ENCODE measurements at places on chromosomes 2 and 18. TPM values are rescaled to one million over a fixed set of nuclear protein-coding genes. Genes with fewer than 3 reads are reported as not detected.

- no peak overlapping the region for H3K4me3 ChIP-seq
- no peaks in the 10 kb centered on the region for H3K4me1 ChIP-seq
- no peak for DNase-seq
- no peak overlapping the region for H3K27ac ChIP-seq
- no peaks in the 10 kb centered on the region for H3K27me3 ChIP-seq
These were observed 115.7 kb upstream of the LRATD1 start for GRCh38 chr2:14516844-14517243.

GRCh38 chr2:68238955-68239822 is 13.1 kb downstream of the PPP3R1 start:
- H3K36me3 ChIP-seq = no peaks in the 10 kb centered on the region
- peaks cover 15% of the 10 kb centered on the region for H3K4me1 ChIP-seq
- no peak overlapping the region for H3K4me3 ChIP-seq
- no peak for DNase-seq
- H3K27ac ChIP-seq = no peak overlapping the region

GRCh38 chr2:145060876-145061275 is 541.0 kb upstream of the ZEB2 start:
- H3K4me3 ChIP-seq = no peak overlapping the region
- no peaks in the 10 kb centered on the region for H3K4me1 ChIP-seq
- H3K36me3 ChIP-seq = no peaks in the 10 kb centered on the region
- DNase-seq = no peak

DNA sequence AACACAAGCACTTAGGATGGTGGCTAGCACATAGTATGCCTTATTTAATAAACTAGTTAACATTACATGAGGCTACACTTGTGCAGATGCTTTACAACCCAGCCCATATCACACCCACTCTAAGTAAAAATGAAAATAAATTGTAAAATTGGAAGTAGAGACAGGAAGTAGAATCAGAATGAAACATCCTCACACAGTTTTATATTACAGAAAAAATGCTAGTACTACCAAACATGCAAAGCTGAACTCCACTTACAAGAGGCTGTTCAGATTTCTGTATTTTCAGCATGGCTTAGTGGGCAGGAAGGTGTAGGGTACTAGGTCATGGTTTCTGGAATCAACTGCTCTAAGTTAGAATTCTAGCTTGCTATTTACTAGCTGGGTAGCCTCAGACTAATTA is 18.2 kb upstream of the CRIM1 start:
- H3K27me3 ChIP-seq = no peaks in the 10 kb centered on the region
- no peak overlapping the region for H3K4me3 ChIP-seq
- H3K4me1 ChIP-seq = no peaks in the 10 kb centered on the region
- DNase-seq = no peak

DNA sequence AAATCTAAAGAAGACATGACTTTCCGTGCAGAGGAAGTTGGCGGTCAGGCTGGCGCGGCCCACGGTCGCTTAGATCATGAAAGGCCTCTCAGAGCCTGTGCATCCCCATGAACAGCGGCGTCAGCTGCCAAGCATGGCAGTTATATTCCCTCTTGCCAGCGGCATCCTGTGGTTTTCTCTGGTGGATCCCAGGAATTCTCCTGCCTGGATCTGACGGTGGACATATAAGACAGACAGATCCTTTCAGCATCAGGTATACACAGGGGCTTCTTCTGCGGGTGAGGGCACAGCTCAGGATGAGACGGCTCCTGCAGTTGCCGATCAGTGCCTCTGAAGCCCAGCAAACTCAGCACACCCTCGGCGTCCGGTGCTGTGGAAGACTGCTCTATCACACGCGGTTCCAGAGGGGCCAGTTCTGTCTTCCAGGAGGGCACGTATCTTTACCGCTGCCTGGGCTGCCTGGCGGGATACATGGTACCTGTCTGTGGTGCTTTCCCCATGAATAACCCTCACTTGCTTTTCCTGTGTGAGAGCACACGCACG is 157.8 kb downstream of the LDLRAD4 start:
- no peak for DNase-seq
- no peaks in the 10 kb centered on the region for H3K27me3 ChIP-seq

DNA sequence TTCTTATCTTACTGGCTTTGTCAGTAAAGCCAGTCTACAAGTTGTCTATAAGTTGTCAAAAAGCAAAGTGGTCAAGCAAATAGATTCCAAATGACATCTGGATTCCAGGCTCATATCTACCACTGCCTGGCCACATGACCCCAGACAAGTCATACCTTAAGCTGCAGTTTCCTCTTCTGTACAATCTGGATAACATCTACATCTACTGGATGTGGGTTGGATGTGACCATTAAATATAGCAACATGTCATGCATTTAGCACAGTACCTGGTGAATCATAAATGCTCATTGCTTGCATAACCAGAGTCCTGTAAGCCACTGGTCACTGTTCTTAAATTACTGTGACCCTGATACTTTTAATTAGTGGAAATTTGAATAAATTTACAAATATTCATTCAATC is 16.8 kb downstream of the COBLL1 start:
- no peak overlapping the region for H3K4me3 ChIP-seq
- H3K27me3 ChIP-seq = no peaks in the 10 kb centered on the region
- H3K4me1 ChIP-seq = peaks cover 2% of the 10 kb centered on the region
- no peak for DNase-seq
- no peak overlapping the region for H3K27ac ChIP-seq

DNA sequence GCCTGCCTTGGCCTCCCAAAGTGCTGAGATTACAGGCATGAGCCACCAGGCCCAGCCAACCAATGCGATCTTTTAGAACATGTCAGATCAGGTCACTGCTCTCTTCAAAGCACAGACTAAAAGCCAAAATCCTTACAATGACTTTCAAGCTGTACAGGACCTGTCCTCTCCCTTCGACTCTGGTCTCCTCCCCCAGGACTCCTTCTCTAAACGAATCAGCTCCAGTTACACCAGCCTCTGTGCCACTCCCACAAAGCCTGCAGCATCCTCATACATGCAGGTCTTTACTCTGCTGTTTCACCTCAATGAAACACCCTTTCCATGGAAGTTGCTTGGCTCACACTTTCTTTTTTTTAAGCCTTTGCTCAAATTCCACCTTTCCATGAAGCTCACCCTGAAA is 436.0 kb downstream of the METTL4 start:
- no peaks in the 10 kb centered on the region for H3K4me1 ChIP-seq
- H3K4me3 ChIP-seq = no peak overlapping the region
- no peak for DNase-seq
- H3K27ac ChIP-seq = no peak overlapping the region
- no peaks in the 10 kb centered on the region for H3K36me3 ChIP-seq
- no peaks in the 10 kb centered on the region for H3K27me3 ChIP-seq

DNA sequence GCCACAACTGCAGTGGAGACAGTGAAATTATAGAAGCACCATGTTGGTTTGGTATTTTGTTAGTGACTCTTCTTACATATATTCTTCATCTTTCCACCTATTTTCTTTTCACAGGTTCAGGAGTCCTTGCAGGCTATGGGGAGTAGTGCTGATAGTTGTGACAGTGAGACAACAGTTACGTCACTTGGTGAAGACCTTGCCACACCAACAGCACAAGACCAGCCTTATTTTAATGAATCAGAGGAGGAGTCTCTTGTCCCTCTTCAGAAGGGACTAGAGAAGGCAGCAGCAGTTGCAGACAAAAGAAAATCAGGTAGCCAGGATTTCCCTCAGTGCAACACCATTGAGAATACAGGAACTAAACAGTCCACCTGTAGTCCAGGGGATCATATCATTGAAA is 23.6 kb downstream of the ITPRID2 start:
- no peak overlapping the region for H3K27ac ChIP-seq
- no peaks in the 10 kb centered on the region for H3K27me3 ChIP-seq
- H3K36me3 ChIP-seq = peaks cover 11% of the 10 kb centered on the region
- no peak overlapping the region for H3K4me3 ChIP-seq

- H3K4me3 ChIP-seq = peak overlapping the region; percentile 4
- H3K4me1 ChIP-seq = no peaks in the 10 kb centered on the region
- peak overlapping the region; percentile 12 for H3K27ac ChIP-seq
- no peaks in the 10 kb centered on the region for H3K27me3 ChIP-seq
- no peak for DNase-seq
These were observed 969 bp upstream of the ALKAL2 start for GRCh38 chr2:288758-289361.

DNA sequence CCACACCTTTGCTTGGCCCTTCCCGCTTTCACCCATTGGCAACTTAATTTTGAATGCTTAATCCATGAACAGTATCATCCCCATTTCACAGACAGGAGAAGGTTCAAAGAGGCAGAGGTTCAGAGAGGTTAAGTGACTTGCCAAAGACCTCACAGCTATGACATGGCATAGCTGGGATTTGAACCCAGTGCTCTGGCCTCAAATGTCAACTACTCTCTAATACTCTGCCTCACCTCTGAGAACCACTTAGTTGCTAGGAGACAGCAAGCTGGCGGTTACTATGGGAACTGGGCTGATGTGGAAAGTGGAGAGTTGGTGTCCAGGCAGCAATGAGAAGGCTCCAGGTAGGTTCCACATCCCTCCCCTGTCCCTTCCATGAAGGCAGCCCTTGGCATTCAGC is 15.8 kb upstream of the PRSS56 start:
- H3K4me1 ChIP-seq = no peaks in the 10 kb centered on the region
- no peaks in the 10 kb centered on the region for H3K36me3 ChIP-seq
- no peaks in the 10 kb centered on the region for H3K27me3 ChIP-seq
- no peak overlapping the region for H3K27ac ChIP-seq
- no peak for DNase-seq
- no peak overlapping the region for H3K4me3 ChIP-seq

DNA sequence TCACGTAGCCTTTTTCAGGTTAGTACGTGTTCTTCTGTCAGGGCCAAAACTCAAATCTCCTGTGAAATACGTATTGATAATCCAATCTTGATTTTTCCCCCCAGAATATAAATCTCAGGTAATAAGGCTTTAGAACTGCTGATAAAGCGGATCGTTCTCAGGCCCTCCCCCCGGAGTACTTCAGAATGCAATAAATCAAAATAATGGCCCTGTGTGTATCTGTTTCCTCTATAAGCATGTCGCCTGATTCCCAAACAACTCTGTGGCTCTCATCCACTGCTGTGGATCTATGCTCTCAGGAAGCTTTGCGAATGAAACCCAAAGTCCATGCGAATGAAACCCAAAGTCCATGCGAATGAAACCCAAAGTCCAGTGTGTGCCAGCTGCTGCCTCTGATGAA is 49.4 kb downstream of the IMPA2 start:
- no peak overlapping the region for H3K4me3 ChIP-seq
- H3K36me3 ChIP-seq = no peaks in the 10 kb centered on the region
- no peaks in the 10 kb centered on the region for H3K4me1 ChIP-seq
- H3K27ac ChIP-seq = no peak overlapping the region

DNA sequence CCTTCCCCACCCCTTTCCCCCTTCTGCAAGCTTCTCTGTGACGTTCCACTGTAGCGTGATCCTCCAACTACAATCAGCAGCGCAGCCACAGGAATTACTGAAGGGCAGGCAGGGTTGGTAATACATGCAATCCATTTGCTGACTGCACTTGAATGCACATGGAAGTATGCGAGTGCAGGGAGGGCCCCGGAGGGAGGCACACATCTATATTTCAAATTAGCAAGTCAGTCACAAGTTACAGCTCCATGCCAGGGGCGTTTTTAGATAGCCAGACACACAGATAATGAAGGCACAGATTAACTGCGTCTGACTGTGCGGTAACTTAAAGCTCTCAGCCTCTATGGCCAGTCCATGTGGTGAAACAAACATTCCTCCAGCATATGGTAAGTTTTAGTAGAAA is 209.2 kb upstream of the GATA6 start:
- no peak overlapping the region for H3K4me3 ChIP-seq
- no peaks in the 10 kb centered on the region for H3K36me3 ChIP-seq
- no peak for DNase-seq
- no peaks in the 10 kb centered on the region for H3K4me1 ChIP-seq

GRCh38 chr2:42999391-42999841 is 207.0 kb upstream of the HAAO start:
- H3K4me1 ChIP-seq = no peaks in the 10 kb centered on the region
- DNase-seq = no peak
- H3K27me3 ChIP-seq = no peaks in the 10 kb centered on the region
- H3K36me3 ChIP-seq = no peaks in the 10 kb centered on the region

- no peaks in the 10 kb centered on the region for H3K27me3 ChIP-seq
- no peak for DNase-seq
- H3K36me3 ChIP-seq = no peaks in the 10 kb centered on the region
- H3K4me1 ChIP-seq = peaks cover 7% of the 10 kb centered on the region
- peak overlapping the region; percentile 100 for H3K27ac ChIP-seq
These were observed 145.6 kb downstream of the TGIF1 start for GRCh38 chr18:3595369-3596273.

DNA sequence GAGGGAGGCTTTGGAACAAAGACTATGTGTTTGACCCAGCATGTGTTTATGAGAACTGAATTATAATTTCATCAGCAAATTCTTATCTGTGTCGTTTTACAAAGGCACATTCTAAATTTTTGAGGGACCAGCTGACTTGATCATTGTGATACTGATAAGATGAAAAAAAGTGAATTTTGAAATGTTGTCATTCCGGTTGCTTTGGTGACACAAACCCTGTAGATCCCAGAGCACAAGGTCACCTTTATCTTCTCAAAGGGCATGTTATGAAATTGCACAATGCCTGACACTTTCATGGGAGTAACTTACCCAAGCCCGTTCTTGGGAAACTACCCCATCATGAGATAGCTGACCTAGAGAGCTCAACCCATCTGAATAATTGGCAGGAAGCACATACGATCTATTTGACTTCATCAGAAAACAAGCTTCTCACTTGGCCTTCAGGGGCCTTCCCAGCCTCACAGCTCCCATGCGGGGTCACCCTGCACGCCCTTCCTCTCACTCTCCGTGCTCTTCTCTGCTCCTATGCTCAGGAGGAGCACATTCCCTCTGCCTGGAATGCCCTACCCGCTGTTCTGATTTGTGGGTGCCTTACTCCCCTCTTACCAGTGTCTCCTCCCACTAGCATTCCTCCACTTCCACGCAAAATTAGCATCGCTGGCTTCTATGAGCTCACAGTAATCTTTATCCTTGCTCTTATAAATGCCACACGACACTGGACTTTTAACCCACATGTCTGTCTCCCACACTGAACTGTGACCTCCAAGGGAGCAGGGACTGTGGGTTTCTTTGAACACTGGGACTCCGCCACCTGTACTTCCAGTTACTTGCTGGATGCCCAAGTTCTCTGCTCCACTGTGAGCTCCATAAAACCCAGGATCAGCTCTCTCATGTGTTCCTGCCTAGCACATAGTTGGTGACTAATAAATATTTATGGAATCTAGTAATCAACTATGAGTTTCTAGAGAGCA is 555.8 kb upstream of the ID2 start:
- no peak overlapping the region for H3K4me3 ChIP-seq
- no peaks in the 10 kb centered on the region for H3K36me3 ChIP-seq
- H3K4me1 ChIP-seq = no peaks in the 10 kb centered on the region
- H3K27ac ChIP-seq = no peak overlapping the region

NRBP1 gene
- total RNA-seq = 99.8 TPM

COLEC11 gene
- 1.7 TPM for total RNA-seq

DNAJC5G gene
- not detected for total RNA-seq

HOXD11 gene
- 0.29 TPM for total RNA-seq

CCDC148 gene
- 1.6 TPM for total RNA-seq

GPD2 gene
- total RNA-seq = 16.3 TPM

EVA1A gene
- 3.1 TPM for total RNA-seq

COL6A3 gene
- total RNA-seq = 289 TPM

ADAM23 gene
- total RNA-seq = 11.1 TPM

Measured in aorta (tissue), 5 donors.